Hematopoietic multipotent progenitor cell treated with erythropoietin and hydrocortisone succinate and interleukin-3 and kit ligand, for 15 days (in vitro differentiated cells): ENCODE measurements at places on chromosomes 3 and 15.

- no peak for DNase-seq
These were observed 84.6 kb upstream of the CDV3 start for GRCh38 chr3:133488785-133489367.

- no peak for DNase-seq
These were observed 987.9 kb downstream of the NTRK3 start for GRCh38 chr15:87268675-87269074.

DNA sequence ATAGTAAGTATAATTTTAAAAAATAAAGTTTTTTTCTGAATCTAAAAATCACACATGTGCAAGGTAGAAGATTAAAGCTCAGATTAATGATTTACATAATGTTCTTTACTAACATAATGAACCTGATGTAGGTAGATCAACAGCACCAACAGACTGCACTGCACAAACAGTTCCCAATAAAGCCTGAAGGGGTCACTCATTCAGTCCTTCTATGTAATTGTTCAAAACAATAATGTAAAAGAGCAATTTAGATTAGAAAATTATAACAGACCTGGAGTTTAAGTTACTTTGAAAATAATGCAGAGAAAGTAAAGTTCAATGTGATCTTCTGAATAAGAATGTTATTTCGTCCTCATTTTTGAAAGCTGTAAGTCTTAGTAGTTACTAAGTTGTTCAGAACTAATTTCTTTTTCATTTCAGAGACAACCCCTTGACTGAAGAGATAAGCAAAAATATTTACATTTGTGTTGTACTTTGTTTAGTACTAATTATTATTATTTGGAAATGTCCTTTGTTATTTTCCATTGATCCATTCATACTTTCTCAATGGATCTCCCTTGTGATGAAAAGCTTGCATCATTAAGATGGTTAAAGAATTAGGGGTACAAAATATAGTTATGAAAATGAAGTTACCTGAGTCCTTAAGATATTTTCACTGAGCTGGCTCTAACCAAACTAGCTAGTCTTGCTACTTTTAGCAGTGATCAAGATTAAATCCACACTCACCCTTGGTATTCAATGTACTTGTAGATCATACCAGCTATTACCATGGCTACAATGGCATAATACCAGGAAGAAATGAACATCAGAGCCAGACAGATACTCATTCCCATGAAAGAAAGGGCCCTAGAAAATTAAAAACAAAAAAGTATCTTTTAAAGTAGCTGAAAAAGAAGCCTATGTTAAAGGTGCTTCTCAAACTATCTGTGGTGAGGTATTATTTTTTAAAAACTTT, 16.8 kb downstream of the EMC4 start:
- peak; percentile 58 for DNase-seq

DNA sequence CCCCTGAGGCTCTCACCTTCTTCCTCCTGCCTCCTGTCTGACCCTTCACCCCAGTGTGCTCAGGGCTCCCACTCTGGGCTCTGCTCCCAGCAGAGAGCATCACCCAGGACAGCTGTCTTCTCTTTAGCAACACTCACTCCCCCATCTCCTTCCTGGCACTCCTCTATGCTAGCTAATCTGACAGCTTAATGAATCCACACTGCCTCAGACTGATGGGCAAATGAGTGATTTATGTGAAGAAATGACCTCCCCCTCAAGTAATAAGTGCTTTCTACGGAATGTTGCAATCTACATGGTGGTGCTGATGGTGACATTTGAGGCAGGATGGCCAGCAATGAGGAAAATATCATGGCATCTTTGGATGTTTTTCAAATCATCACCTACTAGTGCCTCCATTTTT, 83.6 kb downstream of the LSM3 start:
- no peak for DNase-seq

- no peak for DNase-seq
These were observed 71.5 kb upstream of the FILIP1L start for GRCh38 chr3:100185847-100186246.

GRCh38 chr15:39887211-39887610, 32.9 kb downstream of the GPR176 start:
- DNase-seq = no peak

- no peak for DNase-seq
These were observed 38.5 kb downstream of the SCN11A start for GRCh38 chr3:39013289-39013688.

DNA sequence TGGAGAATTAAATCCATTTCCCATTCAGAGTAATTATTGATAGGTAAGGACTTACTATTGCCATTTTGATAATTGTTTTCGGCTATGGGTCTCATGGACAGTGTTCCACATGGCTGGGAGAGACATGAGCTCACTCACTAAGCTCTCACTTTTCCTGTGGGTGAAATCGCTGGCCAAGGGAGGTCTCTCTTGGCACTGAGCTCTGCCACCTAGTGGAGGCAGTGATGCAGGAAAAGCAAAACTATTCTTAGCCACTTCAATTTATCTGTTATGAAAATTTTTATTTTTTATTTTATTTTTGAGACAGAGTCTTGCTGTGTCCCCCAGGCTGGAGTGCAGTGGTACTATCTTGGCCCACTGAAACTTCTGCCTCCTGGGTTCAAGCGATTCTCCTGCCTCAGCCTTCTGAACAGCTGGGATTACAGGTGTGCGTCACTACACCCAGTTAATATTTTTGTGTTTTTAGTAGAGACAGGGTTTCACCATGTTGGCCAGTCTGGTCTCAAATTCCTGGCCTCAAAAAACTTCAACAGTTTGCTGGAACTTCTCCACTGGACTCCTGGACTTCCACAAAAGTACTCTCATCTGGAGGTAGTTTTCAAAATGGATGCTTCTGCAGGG, 4.7 kb upstream of the RNF13 start:
- peak; percentile 49 for DNase-seq

DNA sequence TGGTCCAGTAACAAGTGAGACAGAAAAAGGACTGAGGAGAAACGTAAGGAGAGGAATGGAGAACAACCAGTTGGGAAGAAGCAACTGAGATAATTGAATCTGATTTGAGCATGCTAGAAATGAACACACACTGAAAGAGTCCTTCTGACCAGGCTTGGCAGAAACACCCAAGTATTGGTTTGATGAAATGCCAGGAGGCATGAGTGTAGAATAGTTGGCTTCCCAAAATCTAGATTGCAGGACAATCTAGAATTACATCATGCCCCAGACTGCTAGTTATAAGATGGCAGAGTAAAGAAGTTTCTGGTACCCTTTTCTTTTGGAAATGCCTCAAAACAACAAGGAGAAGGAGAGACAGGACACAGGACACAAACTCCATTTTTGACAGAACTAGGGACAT, 189.7 kb upstream of the STT3B start:
- DNase-seq = no peak

DNA sequence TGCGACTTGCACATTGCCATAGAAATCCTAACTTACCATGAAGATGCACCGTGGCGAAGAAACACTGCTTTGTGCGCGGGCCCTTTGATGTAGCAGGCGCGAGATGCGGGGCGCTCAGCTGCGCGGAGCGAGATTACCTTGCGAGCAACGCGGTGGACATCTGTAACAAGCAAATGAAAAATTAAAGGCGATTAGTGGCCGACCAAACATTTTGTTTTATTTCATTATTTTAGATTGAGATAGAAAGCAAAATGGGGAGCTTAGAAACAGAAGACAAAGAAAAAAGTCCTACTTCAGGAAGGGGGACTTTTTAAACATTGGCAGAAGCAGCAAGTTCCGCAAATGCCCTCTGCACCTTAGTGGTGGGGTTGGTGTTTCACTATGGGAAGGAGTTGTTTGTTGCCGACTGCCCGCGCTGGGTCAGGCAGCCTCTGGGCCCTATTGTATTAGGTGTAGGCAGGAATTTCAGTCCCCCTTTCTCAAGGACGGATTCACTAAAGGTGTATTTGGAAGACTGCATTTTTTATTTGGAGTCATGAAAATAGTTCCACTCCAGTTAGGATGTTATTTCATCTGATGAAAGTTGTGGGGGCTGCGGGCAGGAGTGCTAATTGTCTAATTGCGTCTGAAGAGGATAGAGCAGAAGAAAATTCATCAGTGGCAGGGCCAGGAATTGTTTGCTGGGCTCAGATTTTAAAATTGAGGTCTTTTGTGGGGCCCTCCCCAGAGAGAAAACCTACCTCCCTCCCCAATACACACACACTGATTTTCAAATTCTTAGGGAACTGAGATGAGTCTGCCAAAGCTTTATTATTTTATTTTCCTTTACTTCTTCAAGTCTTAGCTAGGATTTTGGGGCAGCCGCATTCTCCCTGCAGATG, 17.4 kb downstream of the ZIC4 start:
- DNase-seq = no peak

GRCh38 chr3:57815036-57815435, 58.9 kb downstream of the SLMAP start:
- DNase-seq = no peak

DNA sequence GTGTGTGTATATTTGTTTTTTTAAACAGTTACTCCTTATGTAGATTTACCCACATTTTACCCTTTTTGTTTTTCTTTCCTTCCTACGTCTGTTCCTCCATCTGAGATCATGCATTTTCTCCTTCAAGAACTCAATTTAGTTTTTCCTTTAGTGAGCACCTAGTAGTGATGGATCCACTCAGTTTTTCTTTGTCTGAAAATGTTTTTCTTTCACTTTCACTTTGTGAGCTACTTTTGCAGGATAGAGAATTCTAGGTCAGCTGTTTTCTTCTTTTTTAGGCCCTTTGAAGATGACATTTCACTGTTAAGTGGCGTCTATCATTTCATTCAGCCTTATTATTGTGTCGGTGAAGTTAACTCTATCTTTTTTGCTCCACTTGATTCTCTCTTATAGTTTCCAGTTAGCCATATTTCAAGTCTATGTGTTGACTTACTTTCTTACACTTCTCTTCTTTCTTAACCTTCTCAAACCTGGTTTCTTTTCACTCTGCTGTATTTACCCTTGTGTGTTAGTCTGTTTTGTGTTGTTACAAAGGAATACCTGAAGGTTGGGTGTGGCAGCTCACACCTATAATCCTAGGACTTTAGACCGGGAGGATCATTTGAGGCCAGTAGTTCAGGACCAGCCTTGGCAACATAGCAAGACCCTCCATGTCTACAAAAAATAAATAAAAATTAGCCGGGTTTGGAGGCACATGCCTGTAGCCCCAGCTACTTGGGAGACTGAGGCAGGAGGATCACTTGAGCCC, 55.8 kb downstream of the PRKCI start:
- DNase-seq = peak; percentile 28

DNA sequence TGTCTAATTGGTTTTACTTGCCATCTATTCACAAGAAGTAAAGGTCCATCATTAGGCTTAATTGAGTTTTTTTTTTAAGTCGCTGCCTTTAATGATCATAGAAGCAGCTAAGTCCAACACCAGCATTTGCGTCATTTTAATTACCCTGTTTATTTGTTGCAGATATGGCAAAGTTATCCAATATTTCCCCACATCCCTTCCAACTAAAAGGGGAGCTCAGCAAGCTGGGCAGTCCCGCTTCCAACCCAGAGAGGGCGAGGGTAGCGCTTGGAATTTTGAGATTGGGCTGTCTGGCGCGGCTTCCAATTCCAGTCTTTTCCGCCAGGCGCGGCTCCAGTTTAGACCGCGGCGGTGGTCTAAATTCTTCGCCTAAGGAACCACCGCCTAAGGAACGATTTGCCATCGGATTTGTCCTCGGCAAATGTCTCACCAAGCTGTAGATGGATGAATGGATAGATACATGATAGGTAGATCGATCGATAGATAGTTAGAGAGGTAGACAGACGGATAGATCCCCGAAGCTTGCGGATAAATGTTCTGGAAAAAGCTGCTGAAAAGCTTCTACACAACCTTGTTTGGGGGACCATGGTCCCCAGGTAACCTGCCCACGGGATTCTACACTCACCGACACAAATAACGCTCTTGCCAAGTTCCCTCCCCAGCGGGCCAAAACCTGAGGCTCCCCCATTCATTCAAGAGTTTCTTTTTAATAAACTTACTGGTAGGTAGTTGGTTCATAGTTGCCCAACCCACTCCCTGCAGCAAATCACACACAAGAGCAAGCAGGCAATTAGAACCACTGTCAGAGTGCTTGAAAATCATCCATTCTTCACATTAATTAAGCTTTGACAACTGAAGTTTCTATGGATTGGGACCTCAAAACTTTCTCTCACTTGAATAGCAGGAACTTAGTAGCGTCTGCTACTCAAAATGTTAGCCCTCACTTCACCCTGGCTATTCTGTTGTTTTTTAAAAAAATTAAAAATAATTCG, 49.1 kb downstream of the ZIC4 start:
- no peak for DNase-seq

DNA sequence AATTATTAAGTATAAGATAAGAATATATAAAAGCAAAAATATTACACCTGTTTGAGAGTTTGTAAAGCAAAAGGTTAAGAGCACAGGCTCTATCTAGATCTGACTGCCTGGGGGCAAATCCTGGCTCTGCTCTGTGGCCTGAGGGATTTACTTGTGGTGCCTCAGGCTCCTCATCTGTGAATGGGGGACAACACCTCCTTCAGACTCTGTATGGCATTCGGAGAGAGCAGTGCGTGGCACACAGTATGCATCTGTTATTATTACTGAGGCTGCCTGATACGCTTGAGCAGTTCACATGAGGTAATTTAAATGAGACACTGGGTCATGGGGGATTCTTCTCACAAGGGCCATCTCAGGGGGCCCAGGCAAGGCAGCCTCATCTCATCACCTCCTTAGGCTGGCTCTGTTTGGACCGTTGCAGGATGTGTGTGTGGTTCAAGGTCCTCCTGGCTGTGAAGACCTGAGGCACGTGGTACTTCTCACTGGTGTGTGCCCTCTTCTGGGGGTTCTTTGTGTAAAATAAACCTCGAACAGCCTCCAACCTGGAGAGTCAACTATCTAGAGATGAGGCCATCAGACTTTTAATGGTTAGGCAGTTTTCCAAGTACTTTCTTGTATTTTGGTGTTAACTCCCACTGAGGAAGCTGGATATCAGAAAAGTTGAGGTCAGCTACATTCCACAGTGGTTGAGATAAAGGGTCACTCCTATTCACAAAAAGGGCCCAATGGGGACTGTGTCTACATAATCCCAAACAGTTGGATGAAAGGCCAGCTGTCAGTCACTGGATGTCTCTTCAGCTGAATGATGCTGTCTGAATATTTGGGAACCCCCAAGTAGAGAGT, 9.0 kb downstream of the GNB5 start:
- DNase-seq = no peak

- no peak for DNase-seq
These were observed 16.9 kb upstream of the PSMD6 start for GRCh38 chr3:64039981-64040733.

GRCh38 chr15:100515758-100516157, 13.0 kb downstream of the CERS3 start:
- no peak for DNase-seq

- no peak for DNase-seq
These were observed 26.5 kb upstream of the P2RY12 start for GRCh38 chr3:151410891-151411559.

DNA sequence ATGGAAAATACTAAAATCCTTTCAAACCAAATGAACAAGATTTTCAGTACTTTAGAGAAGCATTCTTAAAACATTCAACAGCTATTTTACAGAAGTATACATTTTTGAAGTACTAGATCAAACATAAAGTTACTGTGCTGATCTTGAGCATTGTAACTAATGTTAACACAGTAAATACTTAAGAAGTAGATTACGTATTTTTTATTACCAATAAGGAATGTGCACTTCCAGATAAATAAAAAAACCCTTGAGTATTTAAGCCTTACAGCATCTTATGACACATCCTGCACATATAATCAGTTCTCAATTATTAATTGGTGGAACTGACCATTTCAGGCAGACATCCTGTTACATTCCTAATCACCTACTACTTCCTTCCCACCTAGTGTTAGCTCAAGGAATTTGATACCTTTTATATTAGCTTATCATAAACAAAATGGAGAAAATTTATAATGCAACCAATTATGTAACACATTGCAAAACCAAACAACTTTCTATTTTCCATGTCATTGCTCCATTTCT, 32.8 kb downstream of the COPS2 start:
- no peak for DNase-seq

GRCh38 chr3:25046911-25047771, 380.9 kb upstream of the RARB start:
- DNase-seq = no peak
